COR-L47 (cell line): ENCODE measurements at places on chromosomes 5 and 9.

- DNase-seq, result peak; percentile 78
Observed at GRCh38 chr9:73132034-73132776, 19.5 kb upstream of the ANXA1 start.

GRCh38 chr5:74257060-74257527, 383.4 kb downstream of the ENC1 start:
- DNase-seq, result no peak

GRCh38 chr5:74992791-74993190, 59.6 kb downstream of the GCNT4 start:
- no peak for DNase-seq

- DNase-seq, result no peak
Observed at GRCh38 chr5:19536387-19536786, 451.6 kb downstream of the CDH18 start.

GRCh38 chr5:10220248-10220647, 29.4 kb downstream of the ATPSCKMT start:
- no peak for DNase-seq

GRCh38 chr9:26650325-26650724, 242.3 kb downstream of the CAAP1 start:
- DNase-seq, result no peak

DNA sequence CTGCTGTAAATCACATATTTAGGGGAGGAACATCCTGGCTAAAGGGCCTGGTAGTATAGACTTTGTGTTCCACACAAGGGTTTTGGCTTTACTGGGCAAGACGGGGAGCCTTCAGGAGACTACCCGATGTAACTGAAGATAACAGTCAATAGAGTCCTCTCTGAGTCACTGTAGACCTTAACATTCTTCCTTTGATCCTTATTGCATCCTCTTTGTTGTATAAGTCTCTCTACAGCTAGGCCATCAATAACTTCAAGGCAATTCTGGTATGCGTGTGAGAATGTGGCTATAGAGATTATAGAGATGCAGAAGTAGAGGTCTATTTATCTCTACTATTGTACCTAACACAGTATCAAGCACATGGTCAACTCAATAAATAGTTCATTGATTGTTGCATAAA, 67.3 kb upstream of the STK32A start:
- DNase-seq, result no peak

- DNase-seq, result no peak
Observed at GRCh38 chr5:173602423-173602822, 14.0 kb downstream of the BOD1 start.

DNA sequence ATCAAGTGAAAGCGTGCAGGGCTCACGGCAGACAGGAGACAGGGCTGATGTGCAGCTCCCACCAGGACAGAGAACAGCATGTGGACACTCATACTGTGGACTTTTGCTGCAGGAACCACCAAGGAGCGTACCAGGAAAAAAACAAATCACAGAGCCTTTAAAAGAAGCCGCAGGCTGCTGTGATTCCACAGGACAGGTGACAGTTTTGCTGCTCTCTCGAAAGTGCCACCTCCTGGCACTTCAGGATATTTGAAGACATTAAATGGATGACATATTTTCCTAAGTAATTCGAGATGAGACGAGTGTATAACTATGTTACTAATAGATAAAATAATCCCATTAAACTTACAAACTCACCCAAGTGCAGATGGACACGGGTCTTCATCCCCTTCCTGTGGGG, 29.3 kb downstream of the ZDHHC11 start:
- no peak for DNase-seq

DNA sequence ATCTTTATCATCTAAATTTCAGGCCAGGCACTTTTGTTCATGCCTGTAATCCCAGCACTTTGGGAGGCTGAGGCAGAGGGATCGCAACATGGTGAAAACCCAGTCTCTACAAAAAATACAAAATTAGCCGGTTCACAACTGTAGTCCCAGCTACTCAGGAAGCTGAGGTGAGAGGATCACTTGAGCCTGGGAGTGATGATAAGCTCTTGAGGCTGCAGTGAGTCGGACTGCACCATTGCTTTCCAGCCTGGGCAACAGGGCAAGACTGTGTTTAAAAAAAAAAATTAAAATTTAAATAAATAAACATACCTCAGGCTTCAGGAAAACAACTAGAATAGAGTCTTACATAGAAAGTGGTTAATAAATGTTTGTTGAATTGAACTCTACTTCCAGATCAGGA, 147.4 kb downstream of the AGTPBP1 start:
- no peak for DNase-seq

DNA sequence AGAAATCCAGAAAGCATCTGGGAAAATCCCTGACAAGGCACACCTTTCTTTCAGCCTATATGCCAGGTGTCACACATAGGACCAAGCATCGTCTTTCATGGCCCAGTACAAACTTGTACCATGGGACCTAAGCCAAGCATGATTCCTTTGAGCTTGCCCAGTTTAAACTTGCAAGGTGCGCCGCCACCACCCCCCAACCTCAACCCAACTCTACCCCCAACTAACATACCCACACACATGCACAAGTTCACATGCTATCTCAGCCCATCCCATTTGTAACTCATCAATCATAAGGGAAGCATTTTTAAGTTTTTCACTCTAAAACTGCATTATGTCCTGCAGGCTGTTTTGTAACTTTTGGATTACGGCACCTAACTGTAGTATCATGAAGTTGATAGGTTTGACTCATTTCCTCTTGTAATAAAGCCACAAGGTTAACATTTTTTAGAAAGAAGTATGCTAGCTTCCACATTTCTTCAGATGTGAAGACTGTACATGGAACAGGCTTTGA, 145.9 kb upstream of the FST start:
- DNase-seq, result no peak

GRCh38 chr9:113349445-113350094, at the start of gene BSPRY:
BSPRY (plus strand) TSS chr9:113349541; CDS start chr9:113349580, 39 bp downstream.
- no peak for DNase-seq

- DNase-seq, result no peak
Observed at GRCh38 chr9:132498531-132499210, 83.7 kb upstream of the BARHL1 start.

GRCh38 chr5:103915081-103915480, 352.5 kb upstream of the NUDT12 start:
- no peak for DNase-seq

DNA sequence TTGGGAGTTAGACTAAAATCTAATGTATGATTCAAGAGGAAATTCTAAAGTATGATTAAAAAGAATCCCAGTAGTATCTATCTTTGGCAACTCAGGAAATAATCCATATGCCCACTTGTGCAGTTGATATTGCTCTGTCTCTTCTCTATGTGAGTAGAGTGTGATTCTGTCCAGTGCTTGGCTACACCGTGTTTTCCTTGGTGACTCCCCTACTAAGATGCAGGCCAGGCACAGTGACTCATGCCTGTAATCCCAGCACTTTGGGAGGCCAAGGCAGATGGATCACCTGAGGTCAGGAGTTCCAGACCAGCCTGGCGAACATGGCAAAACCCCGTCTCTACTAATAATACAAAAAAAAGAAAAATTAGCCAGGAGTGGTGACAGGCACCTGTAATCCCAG, 495.4 kb downstream of the MAT2B start:
- no peak for DNase-seq

DNA sequence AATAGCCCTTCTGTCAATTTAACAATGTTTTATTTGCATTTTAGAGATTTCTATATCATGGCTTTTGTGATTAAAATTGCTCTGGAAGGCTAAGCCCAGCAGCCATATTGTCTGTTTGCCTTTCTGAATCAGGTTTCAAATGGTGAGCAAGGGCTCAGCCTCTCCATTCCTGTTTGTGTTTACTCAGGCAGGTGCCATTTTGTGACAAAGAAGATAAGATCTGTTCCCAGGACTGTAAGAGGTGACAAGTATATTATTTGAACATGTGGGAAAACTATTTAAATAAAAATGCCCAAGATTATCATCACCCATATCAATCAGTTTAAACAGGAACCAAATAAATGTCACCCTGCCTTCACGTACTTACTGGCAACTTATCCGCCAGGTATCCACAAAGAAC, 641.3 kb upstream of the KLF4 start:
- no peak for DNase-seq

- no peak for DNase-seq
Observed at GRCh38 chr5:95069948-95070347, 214.9 kb downstream of the MCTP1 start.

DNA sequence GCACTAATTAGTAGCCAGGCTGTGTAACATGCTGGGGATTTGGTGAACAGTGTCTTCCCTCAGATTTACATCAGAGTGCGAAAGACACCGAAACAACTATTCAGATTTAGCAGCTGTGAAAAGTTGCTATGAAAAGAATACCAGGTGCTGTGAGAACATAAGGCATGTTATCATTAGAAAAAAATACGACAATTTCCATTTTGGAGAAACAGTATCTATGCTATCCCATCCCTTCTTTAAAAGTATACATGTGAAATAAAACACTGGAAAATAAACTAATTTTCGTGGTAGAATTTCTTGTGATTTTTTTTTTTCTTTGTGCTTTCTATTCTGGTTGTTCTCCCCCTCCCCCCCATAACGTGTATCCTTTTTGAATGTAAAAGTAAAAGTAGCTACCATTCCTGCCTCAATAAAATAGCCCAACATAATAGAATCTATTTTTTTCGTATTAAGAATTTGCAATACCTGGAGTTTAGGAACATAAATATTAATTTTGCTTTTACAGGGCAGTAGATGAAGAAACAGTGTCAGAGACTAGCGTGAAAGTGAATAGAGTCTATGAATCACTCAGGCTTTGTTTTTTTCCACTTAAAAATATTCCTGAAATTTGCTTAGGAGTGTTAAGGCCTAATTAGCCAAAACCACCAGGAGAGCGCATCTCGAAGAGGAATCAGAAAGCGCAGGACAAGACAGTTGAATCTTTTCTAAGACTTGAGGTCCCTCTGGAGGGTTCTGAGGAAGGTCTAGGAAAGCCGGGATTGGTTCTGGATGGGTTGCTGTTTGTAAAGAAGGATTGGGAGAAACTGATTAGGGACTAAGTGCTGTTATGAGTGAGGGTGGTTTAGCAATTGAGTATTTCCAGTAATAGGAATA, 813 bp upstream of the SLU7 start:
- DNase-seq, result no peak

DNA sequence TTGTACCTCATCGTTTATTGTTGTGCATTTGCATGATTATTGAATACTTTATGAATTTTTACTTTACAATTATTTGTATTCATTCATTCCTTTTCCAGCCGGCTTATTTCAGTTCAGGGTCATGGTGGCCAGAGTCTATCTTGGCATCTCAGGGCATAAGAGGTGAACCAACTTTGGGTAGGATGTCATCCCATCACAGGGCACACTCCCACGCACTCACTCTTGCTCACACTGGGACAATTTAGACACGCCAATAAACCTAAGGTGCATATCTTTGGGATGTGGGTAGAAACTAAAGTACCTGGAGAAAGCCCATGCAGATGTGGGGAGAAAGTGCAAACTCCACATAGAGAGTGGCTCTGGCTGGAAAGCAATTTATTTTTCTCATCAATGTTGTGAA, 158.1 kb upstream of the MAST4 start:
- no peak for DNase-seq

DNA sequence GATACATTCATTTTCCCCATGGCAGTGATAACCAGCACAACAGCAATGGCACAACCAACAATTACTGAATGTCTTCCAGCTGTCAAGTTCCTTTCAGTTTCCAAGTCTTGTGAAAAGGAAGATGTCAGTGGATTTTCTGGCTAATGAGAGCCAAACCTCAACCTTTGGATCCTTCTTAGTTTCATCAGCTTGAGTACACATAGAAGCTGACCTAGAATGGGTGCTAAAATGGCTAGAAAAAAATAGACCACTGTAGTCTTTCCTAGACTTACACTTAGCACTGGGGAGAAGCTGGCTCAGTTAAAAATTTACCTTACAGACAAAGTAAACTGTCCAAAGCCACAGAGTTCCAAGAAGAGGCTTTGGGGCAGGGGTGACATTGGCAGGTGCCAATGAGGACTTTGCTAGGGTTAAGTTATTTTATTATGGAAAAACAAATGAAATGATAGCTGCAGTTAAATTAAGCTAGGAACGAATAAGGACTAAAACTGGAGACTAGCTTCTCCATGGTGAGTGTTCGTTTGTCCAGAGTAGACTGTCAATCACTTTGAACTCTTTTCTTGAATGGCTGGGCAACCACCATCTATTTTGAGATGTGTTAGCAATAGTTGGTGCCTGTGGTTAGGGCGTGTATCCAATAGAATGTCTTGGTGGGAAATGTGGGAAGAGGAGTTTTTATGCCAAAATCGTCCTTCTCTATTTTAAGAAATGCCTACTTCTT, 25.9 kb upstream of the TXN start:
- DNase-seq, result no peak

DNA sequence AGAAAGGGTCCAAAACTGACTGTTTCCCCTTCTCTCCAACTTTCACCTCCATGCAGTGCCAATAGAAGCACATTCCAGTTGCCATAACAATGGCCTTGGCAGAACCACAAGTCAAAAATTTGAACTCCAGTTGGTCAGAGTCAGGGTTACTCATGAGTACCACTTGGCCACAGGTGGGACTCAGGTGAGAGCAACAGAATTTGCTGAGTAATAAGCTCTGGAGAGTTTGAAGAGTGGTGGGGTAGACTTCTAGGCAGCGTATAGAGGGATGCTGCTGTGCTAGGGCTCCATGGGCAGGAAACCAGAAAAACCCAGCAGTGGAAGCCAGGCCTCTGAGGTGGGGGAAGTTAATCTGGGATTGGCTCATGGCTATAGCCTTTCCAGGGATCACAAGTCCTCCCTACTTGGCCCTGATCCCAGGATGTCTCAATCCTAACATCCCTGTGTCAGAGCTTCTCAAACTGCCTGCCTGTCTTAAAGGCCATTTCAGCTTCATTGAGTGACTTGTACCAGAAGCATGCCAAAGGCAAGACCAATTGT, 30.2 kb downstream of the SNX18 start:
- DNase-seq, result no peak

DNA sequence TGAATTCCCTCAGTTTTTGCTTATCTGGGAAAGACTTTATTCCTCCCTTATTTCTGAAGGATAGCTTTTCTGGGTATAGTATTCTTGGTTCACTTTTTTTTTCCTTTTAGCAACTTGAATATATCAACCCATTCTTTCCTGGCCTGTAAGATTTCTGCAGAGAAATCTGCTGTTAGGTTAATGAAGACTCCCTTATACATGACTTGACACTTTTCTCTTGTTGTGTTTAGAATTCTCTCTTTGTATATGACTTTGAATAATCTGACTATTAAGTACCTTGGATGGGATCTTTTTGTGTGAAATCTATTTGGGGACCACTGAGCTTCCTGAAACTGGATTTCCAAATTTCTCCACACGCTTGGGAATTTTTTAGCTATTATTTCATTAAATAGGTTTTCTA, 55.0 kb upstream of the CDK5RAP2 start:
- no peak for DNase-seq

DNA sequence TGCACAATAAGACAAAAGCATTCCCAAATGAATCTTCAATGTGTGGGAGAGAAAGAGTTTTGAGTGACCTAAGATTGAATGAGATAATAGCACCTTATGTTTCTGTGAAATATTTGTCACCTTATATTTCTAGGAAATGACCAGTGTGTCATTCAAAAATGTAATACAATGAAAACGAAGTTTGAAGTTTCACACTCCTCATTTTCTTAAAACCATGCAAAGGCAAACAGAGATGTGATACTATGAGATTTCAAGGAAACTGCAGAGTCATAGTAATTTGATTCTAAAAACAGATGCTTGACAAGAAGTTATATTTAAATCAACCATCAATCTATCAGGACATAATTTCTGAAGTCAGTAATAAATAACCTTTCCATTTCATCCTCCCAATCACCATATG, 13.6 kb upstream of the ABCA1 start:
- DNase-seq, result no peak
